ENCODE measurements at places on chromosomes 2 and 18.

GRCh38 chr2:72603481-72603880, 222.4 kb downstream of the EXOC6B start:
- no peak for DNase-seq

DNA sequence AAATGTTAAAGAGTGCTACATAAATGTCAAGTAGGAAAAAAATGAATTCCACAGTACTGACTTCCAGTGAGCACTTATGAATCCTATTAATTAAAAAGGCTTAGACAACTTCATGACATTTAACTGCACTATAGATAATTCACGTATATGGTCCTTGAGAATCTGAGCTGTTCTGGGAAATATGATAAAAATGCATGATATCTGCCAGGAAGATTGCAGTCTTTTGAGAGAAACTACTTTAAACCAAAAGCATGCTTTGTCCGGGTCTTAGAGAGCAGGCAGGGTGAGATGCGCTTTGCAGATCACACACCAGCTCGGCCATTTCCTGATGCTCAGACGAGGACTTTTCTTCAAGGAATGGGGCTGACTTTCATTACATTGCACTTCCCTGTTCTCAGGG, 42.6 kb downstream of the CMPK2 start:
- no peak for DNase-seq

GRCh38 chr2:62119311-62119974, 76.5 kb upstream of the B3GNT2 start:
- DNase-seq: no peak

GRCh38 chr2:203328760-203329540, 756 bp downstream of the ABI2 start:
- peak; percentile 5 for DNase-seq

- DNase-seq: no peak
Measured at GRCh38 chr2:26721115-26722032, 28.9 kb downstream of the KCNK3 start.

DNA sequence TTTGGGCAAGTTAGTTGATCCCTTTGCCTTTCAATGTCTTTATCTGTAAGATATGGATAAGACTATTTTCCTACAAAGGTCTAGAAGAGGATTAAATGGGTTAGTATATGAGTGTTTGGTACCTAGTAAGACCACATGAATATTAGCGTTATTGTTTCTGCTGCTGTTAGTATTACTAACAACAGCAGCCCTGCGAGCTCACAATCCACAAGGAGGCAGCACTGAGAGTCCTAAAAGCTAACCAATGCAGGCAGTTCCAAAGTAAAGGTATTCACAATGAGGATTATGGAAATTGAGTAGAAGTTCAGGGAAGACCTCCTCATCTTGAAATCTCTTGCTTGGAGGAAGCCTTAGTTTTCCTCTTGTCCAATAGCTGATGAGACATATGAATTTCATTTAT, 248.9 kb downstream of the TDRD15 start:
- no peak for DNase-seq

- no peak for DNase-seq
Measured at GRCh38 chr18:32258558-32259204, 68.8 kb downstream of the MEP1B start.

DNA sequence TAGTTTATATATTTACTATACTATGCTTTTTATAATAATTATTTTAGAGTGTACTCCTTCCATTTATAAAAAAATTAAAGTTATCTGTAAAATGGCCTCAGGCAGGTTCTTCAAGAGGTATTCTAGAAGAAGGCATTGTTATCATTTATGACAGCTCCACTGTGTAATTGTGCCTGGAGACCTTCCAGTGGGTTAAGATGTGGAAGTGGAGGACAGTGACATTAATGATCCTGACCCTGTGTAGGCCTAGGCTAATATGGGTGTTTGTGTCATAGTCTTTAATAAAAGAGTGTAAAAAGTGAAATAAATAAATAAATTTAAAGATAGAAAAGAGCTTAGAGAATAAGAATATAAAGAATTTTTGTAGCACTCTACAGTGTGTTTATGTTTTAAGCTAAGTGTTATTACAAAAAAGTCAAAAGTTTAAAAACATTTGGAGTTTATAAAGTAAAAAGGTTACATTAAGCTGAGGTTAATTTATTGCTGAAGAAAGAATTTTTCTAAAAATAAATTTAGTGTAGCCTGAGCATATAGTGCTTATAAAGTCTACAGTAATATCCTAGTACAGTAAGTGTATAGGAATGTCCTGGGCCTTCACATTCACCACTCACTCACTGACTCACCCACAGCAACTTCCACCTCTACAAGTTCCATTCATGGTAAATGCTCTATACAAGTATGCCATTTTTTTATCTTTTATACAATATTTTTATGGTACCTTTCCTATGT, 190.0 kb upstream of the SESTD1 start:
- DNase-seq: no peak
